ENCODE measurements at places on chromosomes 6 and 20.

GRCh38 chr20:20491110-20491783 is 123.3 kb downstream of the INSM1 start:
- DNase-seq = peak; percentile 15

GRCh38 chr6:68718385-68719073 is 83.4 kb downstream of the ADGRB3 start:
- no peak for DNase-seq

DNA sequence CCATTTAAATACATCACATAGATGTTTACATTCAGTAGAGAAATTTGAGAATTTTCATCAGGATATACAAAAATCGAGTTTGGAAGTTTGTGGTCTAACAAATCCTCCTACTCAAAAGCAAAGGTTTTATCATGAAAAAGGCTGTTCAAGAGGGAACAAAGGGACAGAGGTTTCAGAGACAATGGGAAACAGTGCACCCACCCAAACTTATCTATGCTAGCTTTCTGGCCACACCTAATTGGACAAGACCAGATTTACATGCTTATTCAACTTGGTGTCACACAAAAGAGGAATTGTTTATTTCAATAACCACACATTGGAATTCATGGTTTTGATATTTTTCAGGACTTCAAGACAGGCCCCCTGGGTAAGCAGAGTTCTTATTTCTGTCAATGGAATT is 28.4 kb upstream of the RSPO3 start:
- DNase-seq = no peak

DNA sequence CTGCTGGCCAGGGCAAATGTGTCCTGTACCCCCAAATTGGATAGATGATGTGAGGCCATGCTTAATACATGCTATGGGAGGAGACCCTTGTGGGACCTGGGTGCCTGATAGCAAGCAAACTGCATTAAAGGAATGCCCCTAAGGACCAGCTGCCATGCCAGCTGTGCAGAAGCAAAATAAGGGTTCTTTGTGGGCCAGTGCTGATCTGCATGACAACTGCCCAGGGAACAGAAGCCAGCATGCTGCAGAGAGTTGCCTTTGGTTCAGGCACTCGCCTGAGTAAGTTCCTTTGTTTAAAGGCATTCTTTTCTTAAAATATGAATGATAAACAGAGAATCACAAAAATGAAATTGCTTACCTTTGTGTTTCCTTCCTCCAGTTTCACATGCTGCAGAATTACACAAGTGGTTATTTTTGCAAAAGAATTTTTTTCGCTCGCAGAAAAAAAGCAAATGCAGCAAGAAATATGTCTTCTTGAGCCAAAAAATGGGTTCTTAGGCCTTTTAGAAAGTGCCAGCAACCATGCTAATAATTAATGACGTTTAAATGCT is 6.9 kb upstream of the SYNDIG1 start:
- DNase-seq = no peak

DNA sequence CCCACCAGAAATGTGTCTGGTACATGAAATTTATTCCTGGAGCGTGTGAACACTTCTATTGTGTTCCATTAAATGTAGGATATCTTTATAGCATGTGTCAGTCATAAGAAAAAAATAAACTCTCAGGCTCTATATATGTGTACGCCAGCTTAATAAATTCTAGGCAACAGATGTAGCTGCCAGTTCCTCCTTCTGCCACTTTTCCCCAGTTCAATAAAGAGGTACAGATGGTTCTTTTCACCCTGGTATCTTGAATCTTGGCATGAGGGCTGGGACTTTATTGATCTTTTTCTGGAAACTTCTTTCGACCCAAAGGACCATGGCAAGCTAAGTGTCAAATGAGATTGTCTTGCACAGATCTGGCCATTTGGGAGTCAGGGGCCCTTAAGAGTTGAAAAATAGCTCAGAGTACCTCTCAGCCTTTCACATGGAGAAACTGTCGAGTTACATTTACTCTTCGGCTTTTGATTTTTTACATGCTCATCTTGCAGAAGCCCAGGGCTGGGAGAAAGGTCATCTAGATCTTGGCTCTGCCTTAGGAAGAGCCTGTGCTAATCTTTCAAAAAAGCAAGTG is 240.9 kb downstream of the DOK5 start:
- DNase-seq = no peak

DNA sequence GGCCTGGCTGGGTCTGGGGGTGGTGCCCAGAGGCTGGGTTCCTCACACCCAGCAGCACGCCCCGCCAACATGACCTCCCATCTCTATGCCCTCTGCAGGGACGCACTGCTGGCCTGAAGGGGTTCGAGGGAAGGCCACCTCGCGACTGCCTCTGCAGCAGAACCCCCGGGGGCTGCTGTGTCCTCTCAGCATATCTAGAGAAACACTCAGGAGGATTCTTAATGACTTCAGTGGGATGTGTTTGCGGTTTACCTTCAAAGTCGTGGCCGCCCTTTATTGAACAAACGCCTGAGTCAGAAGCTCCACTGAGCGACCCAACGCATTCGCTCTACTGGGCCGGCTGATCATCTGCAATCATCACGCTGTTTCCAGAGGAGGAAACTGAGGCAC is 54.8 kb upstream of the GATA5 start:
- no peak for DNase-seq

Measured in stimulated activated naive CD8-positive, alpha-beta T cell treated with anti-CD3 and anti-CD28 coated beads, Interleukin-15, amount 100 ng/mL, for 72 hours (primary cell).